SHP77 (cell line): ENCODE measurements at places on chromosomes 2 and 18.

GRCh38 chr2:222563936-222564335 is 92.0 kb downstream of the FARSB start:
- no peak for DNase-seq

GRCh38 chr18:74856928-74857327 is 259.3 kb downstream of the ZNF407 start:
- no peak for DNase-seq

- no peak for DNase-seq
Measured at GRCh38 chr18:49890041-49890440, 76.7 kb upstream of the ACAA2 start.

DNA sequence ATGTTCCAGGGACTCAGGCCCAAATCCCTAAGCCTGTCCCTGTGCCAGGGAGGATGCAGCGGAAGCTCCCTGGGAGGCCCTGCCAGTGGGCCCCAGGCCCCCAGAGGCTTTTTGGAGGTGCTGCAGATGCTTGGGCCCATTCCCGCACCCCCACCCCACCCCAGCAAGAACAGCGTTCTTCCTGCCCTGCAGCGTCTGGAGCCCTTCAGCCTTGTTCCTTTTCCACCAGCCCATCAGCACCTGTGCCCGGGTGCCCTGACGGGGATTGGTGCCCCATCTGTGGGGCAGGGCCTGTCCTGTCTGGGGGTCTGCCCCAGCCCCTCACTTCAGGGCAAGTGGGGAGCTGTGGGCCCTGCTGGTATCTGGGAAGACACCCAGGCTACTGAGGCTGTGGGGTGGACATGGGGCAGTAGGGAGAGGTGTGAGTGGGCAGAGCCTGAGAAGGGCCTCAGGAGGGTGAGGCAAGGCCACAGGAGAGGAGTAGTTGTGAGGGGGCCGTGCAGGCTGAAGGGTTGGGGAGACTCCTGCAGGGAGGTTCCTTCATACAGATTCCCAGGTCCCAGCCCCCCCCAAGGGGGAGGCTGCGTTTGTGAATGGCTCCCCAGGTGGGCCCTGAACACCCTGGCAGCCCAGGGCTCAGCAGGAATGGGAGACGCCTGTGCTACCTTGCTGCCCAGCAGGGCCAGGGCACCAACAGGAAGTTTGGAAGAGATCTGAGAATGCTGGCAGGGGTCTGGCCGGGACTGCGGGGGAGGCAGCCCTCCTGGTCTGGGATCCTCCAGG is 2.4 kb downstream of the RNPEPL1 start:
- DNase-seq: no peak

- no peak for DNase-seq
Measured at GRCh38 chr18:63887424-63887823, at the start of gene SERPINB2. Gene SERPINB2 (plus strand): TSS chr18:63887705. CDS start chr18:63891445, 3,740 bp downstream.
